Panc1 (cell line): ENCODE measurements at places on chromosomes 4 and X.

GRCh38 chr4:41686893-41687292, 61.6 kb downstream of the PHOX2B start:
- DNase-seq = no peak

DNA sequence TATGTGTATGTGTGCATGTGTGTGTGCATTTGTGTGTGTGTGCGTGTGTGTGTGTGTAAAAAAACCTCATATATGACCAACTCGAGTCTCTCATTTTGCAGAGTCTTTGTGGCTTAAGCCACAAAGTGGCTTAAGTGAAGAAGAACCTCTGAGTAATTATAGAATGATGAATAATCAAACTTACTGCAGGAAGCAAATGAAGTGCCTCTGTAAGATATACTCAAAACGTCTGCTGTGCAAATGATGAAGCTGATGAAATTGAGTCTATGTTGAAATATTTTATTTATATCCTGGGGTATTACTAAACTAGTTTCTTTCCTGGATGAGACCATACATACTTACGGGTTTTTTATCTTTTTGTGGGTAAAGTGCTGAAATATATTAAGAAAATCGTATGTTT, 1198.7 kb downstream of the PCDH7 start:
- no peak for DNase-seq

GRCh38 chr4:81205302-81205701, 9.7 kb downstream of the PRKG2 start:
- no peak for DNase-seq

DNA sequence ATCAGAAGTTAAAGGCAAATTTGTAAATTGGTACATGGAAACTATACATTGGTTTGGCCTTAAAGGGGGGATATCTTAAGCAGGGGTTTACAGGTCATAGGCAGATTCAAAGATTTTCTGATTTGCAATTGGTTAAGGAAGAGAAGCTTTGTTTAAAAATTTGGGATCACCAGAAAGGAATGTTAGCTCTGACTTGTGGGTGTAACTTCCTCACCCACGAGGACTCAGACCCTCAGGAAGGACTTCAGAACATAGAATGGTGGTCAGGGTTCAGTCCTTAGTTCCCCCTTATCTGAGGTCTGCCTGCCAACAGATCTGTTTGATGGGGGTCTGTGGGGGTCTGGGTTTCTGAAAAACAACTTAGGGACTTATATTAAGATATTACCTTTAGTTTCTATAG, 427.4 kb upstream of the DIPK2B start:
- DNase-seq = no peak

- DNase-seq = no peak
These were observed 26.1 kb downstream of the COQ2 start for GRCh38 chr4:83258461-83258860.

GRCh38 chr4:21884615-21885014, 64.0 kb downstream of the KCNIP4 start:
- no peak for DNase-seq

DNA sequence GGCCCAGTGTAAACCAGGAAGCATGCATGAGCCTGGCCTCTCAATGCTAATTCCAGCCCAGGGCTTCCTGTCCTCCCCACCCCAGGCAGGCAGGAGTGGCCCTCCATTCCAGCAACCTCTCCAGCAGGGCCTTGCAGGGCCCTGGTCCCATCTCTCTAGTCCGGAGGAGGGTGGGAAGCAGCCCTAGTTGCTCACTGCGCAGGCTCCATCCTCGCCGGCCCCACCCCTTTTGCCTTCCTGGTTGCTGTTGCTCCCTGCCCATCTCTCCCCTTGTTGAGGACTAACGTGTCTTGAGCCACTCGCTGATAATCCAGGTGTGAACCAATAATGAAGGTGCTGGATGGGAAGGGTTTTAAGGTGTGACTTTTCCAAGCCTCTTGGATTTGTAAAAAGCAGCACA, 161.2 kb upstream of the BCOR start:
- DNase-seq = no peak

GRCh38 chrX:25344161-25344936, 328.6 kb upstream of the ARX start:
- no peak for DNase-seq

DNA sequence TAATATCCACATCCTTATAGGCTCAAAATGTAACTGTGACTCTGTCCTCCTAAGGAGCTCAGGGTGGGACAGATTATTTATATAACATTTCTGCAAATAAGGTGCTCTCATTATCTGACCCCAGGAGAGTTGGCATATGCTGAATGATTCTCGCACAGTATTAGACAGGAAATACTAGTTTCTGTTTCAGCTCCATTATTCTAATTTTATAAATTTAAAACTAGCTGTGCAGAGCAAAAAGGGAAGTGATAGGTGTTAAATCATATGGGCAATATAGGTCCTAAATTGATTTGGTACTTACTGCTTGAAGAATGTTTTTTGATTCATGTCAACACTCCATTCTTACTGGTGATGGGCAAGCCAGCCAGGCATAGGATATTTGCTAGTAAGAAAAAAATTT, 141.5 kb downstream of the GLRA2 start:
- DNase-seq = no peak

- DNase-seq = no peak
These were observed 232.3 kb downstream of the PABPC4L start for GRCh38 chr4:133969202-133969848.

DNA sequence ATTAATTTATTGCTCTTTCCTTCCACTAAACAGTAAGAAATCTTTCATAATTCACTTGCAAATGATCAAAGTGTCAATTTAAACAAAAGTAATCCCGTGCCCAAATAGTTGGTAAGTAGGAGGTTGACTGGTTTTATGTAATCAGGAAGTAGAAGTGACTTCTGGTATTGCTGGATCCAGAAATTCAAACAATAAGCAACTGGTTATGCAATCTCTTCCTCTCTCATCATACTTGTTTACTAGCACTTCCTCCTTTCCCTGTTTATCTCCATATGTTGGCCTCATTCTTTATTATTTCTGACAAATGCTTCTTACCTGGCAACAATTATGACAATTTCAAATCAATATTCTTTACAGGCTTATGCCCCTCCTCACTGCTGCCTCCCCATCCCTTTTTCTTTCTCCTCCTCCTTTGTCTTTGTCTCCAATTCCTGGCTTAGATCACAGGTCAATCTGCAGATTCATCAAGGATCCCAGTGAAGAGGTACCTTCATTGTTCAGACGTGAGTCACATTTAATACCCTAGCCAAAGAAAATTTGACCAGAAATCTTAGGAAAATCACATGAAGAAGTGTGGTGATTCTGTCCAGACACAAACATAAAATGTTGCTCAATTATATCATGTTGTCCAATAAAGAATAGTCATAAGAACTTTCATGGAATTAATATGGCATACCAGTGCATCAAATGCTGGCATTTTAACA, 323.2 kb upstream of the PCDH7 start:
- DNase-seq = no peak

DNA sequence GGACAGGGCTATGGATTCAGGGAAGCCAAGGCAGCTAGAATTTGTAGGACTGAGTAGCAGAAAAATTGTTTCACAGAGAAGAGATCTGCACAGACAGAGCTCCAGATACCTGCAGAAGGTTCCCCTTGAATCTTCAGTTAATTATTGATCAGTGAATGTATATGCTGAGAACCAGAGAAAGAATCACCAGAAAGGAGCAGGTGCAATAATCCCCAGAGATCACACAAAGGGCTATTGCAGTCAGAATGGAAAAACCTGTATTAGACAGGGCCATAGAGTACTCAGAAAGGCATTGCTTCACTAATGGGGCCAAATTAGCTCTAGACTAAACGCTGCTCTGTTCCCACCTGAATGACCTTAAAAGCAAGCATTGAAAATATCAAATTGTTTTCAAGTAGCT, 35.5 kb upstream of the SMAD1 start:
- DNase-seq = no peak

DNA sequence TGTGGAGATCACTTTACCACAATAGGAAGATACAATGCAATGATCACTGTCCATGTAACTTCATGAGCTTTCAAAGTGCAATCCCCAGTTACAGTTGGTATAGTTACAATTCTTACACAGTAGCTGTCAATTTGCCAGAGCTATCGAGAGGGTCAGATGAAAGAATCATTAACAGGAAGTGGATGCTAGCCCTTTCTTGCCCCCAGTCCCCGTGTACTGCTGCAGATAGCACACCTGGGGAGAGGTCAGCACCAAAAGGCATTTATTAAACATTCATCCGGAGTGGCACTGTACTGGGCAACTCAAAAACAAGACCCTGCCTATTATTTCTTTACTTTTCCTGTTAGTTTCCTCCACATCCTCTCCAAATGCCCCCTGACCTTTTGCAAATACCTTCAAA, 47.7 kb downstream of the SOD3 start:
- DNase-seq = no peak

DNA sequence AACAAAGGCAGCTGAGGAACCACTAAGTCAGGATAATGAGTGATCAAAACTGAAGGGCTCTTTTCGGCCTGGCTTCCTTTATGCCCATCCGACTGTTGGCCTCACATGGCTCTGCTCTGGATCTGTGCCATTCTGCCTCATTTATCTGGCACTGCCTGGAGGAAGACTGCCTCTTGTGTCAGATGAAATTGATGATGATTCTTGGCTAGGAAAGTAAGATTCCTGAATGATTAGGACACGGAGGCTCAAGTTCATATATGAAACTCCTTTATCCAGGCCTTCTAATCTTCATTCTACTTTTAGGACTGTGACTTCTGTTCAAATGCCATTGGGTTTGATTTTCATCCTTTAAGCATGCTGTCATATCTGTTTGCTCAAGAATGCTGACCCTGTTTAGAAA, 475.4 kb upstream of the RPS6KA3 start:
- no peak for DNase-seq

GRCh38 chrX:39492497-39493162, 605.1 kb downstream of the BCOR start:
- no peak for DNase-seq

DNA sequence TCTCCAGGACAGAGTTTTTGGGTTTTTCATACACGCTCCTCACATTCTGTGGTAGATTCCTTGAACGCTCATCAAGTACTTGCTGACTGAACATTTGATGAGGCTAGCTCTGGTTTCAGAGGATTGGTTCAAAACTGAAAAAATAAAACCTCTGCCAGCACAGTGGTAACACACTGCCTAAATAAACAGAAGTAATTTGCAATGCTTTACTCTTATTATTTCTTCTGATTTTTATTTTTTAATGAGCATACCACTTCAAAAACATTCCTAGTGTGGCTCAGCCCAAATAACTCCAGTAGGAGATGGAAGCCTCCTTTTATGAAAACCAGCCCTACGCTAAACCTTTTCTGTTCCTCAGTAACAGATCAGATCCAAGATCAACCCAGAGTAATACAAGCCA, 72.0 kb upstream of the INTU start:
- no peak for DNase-seq

DNA sequence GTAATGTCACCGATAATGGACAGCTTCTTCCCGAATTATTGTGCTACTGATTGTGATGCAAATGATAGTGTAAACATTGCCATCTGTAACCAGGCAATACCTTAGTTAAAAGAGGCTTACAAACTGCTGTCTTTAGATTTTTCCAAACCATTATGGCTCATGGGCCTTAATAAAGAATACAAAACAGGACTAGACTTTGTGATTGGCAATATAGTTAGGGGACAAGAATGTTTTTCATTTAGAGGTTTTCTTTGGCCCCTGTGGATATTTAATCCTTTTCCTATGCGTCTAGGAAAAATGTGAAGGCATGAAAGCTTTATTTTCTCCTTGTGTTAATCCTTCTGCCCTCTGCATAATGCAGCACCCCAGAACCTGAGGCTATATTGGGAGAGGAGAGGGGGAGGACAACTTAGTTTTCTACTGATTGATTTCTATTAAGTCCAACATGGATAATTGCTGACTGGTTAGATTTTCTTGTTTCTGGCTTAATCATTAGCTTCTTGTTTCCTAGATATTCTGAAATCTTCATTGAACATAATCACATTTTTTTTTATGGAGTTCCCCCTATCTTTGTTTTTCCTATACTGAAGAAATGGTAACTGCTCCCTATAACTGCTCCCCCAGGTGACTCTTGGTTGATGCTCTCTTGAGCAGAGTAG, 1.9 kb downstream of the PRPS1 start:
- DNase-seq = no peak

GRCh38 chrX:129743821-129744220, 5.0 kb downstream of the XPNPEP2 start:
- DNase-seq = no peak

GRCh38 chr4:166309286-166309685, 436.2 kb downstream of the TLL1 start:
- no peak for DNase-seq

DNA sequence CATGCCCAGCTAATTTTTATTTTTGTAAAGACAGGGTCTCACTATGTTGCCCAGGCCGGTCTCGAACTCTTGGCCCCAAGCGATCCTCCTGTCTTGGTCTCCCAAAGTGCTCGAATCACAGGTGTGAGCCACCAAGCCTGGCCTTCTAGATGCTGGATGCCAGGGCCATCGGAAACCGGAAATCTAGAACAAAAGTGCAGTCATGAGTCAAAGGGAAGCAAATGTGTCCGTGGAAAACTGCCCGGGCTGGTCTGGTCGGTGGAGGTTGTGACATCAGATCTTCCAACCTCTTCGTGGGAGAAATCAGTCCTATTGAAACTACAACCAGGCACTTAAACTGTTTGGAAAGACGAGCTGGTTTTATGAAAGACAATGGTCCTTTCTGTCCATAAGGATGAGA, 92.3 kb upstream of the SHOX start:
- DNase-seq = no peak
